ENCODE measurements at places on chromosomes 1 and 21.

DNA sequence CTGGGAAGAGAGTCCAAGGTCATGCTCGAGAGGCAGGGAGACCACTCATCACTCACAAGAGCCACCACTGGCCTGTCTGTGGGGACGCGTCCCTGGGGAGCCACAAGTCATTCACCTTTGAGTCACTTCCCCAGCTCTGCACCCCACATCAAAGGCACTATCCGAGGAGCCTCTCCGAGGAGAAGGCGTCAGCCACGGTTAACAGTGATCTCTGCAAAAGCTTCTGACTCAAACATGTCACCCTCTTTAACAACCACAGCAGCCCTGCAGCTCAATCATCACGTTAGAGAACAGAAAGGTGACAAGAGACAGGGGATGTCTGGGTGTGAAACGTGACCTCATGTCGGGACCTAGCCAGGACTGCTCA, 9.0 kb downstream of the LRRC47 start:
- DNase-seq, result no peak

GRCh38 chr1:245748240-245748639, 593.5 kb downstream of the KIF26B start:
- DNase-seq, result no peak

DNA sequence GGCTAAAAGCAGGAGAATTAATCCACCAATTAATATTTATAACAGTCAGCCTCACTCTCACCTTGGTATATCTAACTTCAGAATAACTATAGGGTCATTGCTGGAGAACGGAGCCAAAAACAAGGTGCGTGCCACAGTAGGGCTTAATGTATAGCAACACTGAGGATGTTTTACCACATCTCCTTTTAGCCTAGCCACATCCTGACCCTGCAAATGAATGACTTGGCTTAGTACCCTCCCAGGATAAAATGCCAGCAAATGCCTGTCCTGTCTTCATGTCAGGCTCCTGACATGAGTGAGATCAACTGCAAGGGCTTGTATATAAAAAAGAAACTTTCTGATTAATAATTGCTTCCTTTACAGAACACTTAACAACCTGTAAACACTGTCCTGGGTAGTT, 2.7 kb upstream of the CDC42BPA start:
- no peak for DNase-seq

GRCh38 chr1:150869683-150870082, 6.7 kb downstream of the ARNT start:
- no peak for DNase-seq

DNA sequence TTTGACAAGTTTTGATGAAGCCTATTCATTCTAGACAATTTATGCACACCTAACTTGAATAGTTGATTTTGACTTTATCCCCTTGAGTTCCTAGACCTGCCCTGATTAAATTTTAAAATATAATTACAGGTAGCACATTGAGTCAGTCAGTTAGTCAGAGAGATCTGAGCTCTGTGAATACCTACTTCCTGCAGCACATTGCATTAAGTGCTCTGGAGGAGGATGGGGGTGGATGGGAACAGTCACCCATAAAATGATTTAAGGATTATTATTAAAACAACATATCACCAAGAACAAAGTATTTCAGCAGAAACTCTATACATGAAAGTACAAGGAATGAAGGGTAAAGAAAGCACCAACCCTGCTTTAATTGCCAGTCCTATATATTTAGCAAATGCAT, 11.8 kb upstream of the RPF1 start:
- DNase-seq, result no peak
